ENCODE measurements at places on chromosomes 1 and 21.

DNA sequence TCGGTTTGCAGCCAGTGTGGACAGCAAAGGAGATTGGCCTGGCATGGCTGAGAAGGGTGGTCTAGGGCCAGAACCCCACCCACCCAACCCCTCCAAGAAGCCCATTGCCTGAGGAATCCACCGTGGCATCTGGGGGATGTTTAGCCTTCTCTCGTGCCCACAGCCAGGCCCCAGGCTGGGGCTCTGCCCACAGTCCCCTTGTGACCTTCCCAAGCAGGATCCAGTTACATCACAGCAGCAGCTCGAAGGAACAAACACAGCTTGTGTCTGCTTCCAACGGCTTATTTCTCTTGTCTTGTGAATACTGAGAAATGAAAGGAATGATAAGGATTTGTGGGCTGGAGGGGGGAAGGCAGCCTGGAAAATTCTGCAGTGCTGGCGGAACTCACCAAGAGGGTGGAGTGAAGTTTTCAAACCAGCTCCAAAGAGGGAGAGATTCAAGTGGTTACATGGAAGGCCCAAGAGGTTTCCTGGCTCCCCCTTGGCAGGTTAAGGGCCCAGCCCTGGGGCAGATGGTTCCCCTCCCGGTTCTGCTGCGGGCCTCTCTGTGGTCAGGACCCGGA lies 61.6 kb downstream of the DHRS3 start:
- no peak for DNase-seq

GRCh38 chr1:36857754-36858153 lies 176.6 kb downstream of the GRIK3 start:
- DNase-seq: no peak

- DNase-seq: no peak
These were observed 14.4 kb downstream of the KDM4A start for GRCh38 chr1:43664369-43664768.

- DNase-seq: no peak
These were observed 31.8 kb upstream of the SLFNL1 start for GRCh38 chr1:41053316-41053715.

GRCh38 chr1:113868387-113869083 lies 3.0 kb downstream of the PTPN22 start:
- no peak for DNase-seq

DNA sequence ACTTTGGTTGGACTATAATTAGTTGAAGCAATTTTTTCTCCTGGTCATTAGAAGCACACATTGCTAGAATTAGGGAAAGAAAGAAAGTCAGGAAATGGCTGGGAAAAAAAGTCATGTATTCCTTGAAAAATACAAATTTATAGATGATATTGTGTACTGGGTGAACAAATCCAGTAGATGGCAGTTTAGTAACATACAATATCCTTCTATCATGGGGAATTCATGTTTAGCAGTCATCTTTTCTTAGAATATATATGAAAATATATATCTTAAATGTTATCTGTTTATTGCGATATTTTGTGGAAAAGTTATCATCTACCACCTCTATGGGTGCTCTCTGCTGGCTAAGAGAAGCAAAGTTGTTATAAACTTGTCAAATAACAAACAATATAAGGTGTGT lies 13.1 kb upstream of the ZRANB2 start:
- no peak for DNase-seq

DNA sequence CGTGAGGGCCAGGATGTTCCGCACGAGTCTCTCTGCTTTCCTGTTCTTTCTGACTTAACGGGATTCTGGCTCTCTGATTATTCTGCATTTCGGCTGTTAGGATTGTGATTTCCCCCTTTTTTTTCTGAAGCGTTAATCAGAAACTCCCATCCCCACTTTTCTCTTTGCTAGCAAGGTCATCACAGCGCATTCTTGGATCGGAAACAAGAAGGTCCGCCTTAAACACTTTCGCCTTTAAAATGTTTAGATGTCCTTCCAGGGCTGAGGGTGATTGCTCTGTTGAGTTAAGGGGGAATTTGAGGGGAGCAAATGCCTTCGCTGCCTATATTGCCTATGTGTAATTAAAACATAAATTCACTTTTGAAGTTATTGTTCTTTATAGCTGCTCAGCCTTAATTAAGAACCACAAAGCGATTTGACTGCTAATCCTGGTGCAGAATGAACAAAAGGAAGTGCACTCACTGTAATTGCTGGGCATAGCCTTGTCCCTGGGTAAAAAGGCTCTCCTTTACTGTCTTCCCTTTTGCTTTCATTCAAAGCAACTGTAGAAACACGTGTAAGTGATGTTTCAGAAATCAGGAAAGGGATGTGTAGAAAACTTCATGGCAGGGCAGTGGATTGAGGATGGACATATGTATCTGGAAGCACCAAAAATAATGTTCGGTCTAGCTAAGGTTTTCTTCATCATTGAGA lies 1.2 kb downstream of the LAMC1 start:
- DNase-seq: no peak

DNA sequence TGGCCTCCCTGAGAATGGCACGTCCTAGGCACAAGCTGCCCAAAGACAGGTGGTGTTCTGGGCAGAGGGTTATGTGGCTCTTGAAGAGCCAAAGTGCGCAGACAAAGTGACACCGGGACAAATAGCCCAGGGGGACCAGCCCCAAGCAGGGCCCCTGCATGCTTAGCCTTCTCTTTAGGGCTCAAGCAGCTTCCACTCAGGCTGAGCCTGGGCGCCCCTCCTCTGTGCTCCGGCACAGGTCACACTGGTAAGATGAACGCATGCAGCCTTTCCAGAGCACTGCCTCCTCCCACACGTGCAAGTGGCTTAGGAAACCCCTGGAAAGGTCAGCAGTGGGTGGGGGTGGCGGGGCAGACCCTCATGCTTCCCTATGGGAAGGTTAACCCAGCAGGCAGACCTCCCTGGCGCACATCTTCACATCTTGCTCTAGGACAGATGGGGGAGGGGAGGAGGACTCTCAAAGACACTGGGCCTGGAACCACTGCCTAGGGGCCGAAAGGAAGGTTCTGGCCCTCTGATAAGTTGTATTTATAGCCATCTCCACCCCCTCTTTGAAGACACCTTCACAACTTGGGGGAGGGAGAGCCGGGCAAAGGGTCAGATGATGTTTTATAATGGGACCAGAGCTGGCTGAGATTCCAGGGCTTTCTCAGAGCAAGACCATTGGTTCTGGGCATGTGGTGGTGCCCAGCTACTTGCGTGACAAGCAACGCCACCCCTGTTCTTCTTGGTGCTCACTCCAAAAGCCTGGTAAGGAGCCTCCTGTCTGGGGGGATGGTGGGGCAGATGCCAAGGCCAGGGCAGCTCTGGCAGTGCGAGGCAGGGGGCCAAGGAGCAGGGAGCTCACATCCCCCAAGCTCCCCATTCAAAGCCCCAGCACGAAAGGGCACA lies 5.5 kb downstream of the KLHL21 start:
- DNase-seq: no peak

GRCh38 chr1:79460773-79461436 lies 454.4 kb upstream of the ADGRL4 start:
- DNase-seq: no peak

- DNase-seq: no peak
These were observed 16.0 kb upstream of the CHIA start for GRCh38 chr1:111274653-111275052.

DNA sequence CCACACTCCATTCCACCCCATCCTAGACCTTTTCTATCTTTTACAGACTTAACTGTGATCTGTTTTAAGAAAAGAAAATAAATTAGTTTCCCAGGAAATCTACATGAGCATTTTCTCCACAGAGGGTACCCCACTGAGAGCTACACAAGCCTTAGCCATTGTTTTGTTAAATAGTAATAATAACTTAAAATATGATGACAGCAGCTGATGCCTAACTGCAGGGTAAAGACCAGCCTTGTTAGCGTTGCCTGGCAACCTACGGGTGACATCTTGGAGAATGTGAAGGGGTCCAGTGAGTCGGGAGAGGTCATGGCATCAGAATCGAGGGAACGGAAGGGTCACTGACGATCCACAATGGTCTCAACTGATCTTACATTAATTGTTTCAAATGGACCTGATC lies 233.2 kb upstream of the PBX1 start:
- DNase-seq: no peak

Measured in ecto neural progenitor cell (in vitro differentiated cells).